ENCODE measurements at places on chromosomes 5 and 9.

DNA sequence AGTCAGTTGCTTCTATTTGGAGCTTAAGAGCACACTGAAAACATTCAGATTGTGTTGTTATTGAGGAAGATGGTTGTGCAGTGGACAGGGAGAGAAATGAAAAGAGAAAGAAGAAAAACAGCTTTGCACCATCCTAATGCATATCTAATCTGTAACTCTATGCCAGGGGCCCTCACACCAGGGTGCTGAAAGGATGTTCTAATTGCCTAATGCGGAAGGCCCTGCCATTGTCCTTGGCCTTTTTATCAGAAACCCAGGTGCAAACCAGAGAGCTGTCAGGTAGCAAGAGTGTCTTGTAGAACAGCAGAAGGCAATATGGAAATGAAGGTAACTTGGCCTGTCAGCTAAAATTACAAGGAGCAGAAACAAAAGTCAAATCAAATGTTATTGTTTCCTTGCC lies 384.5 kb upstream of the PIK3R1 start:
- no peak for DNase-seq

- no peak for DNase-seq
Observed at GRCh38 chr5:129476751-129477150, 16.7 kb downstream of the ADAMTS19 start.

GRCh38 chr5:51242456-51242855 lies 140.8 kb upstream of the ISL1 start:
- no peak for DNase-seq

DNA sequence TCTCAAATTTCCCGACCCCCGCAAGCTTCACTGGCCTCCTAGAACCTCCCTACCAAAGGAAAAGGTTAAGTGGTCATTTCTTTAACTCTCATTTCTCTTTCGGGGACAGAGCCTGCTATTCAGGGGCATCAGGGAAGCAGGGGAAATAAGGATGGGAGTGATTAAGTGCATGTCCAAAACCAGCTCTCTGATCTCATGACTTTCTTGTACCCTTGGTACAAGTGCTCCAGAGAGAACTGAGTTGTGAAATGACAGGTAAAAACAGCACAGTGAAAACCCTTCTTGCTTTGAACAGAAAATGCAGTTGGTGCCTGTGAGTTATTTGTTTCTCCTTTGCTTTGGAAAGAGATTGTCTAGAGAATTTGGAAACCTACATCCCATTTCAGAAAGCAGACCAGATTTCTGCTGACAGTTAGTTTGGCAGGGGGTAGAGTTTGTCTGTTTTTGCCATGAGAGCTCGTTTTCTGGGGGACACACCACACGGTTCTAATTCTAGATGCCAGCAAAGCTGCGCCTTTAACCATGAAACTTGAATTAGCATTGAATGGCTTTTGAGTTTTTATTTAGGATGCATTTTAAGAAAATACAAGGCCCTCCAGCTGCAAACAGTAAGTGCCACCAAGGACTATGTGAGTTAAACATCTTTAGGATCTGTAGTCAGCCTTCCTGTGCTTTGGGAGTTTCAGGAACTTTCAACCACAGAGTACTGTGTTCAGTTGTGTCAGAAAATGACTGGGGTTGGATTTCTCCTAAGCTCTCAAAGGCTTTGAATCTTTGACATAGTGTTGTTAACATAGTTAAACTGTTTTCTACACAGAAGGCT lies 161.7 kb upstream of the LHFPL2 start:
- DNase-seq = no peak

DNA sequence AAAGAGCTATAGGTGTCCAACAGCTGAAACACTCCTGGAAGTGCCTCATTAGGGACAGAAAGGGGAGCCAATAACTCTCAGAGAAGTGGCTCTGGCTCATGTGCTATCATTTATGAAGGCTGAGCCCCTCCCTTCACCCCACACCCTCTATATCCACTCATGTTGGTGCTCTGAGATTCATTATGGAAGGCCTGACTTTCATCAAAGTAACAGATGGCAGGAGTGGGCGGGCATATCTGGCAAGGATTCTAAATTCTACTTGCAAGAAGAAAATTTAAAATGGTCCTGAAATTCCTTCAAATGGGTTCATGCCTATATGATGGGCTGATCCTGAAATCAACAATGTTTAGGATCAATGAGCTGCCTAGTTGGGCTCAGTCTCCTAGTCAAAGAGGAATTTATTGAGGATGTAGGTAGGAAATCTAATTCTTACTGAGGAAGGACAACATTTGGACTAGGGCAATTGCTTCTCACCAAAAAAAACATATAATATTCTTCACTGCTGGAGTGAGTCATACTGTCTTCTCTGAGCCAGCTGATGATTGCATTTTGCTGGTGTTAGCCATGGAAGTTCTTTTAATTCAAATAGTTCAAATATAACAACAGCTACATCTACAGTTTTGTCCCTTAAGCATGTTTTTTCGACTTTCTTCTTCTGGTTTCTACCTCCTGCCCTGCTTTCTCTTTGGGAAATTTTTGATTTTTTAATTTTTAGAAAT lies 23.5 kb downstream of the NMRK1 start:
- no peak for DNase-seq

DNA sequence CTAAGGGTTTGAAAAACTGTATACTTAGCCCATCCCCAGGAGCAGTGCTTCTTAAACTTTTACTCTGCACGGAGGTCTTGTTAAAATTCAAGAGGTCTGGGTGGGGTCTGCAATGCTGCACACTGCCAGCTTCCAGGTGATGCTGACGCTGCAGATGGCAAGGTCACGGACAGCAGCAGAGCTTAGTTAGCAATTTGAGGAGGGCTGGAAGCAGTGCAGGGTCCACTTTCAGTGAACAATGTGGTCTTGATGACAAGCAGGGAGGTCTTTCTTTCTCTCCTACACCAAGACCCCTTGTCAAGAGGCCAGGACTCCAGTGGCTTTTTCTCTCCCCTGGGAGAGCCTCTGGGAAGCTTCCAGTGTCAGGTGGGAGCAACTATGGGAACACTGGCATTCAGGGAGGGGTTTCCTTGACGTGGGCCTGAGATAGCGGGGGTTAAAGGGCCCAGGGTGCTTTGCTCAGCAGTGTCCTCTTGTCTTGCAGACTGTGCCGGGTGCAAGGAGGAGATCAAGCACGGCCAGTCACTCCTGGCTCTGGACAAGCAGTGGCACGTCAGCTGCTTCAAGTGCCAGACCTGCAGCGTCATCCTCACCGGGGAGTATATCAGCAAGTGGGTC lies 65.0 kb upstream of the AFAP1L1 start:
- no peak for DNase-seq

DNA sequence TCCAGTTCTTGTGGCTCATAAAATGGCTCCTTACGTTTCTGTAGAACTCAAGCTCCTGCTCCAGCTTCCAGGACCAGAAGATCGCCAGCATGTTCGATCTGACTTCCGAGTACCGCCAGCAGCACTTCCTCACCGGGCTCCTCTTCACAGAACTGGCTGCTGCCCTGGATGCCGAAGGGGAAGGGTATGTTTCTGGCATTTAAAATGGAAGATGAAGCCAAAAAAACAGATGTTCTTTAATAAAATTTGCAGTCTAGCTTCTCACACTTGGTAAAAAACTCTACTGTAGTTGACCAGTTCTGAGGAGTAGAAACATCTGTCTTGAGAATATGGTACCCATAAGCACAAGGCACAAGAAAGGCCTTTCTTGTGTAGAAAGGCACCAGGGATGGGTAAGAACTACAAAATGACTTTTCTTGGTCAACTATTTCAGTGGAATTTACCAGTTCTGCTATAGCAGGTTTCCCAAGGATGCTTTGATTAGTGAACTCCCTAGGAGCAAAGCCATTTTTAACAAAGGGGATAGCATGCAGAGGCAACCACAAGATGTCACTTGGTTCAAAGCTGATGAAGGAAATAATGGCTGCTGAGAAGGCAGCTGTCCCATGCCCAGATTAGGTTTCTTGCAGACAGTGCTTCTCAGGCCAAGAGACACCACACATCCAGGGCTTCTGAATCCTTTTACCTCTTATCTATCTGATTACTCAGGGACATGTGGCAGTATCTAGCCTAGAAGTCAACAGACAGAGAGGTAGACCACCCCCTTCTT lies 192.4 kb downstream of the DOCK8 start:
- DNase-seq = no peak

DNA sequence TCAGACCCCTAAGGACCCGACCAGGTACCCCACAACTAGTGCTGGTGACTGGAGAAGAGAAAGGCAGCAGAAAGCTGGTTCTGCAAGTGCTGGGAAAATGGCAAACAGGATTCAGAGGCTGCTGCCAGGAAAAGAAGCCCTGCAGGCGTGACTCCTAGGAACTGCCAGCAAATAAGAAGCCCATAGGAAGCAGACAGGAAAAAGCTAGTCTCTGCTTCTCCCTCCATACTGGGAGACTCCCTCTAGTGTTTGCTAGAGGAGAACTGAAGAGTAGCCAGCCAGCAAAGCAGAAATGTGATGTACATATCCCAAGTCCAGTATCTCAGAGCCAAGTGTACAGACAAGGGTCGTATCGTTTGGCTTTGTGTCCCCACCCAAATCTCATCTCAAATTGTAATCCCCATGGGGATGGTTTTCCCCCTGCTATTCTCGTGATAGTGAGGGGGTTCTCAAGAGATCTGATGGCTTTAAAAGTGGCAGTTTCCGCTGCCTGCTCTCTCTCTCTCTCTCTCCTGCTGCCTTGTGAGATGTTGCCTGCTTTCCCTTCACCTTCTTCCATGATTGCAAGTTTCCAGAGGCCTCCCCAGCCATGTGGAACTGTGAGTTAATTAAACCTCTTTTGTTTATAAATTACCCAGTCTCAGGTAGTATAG lies 38.1 kb upstream of the TUSC1 start:
- no peak for DNase-seq

GRCh38 chr9:4021621-4022213 lies 278.2 kb downstream of the GLIS3 start:
- no peak for DNase-seq

DNA sequence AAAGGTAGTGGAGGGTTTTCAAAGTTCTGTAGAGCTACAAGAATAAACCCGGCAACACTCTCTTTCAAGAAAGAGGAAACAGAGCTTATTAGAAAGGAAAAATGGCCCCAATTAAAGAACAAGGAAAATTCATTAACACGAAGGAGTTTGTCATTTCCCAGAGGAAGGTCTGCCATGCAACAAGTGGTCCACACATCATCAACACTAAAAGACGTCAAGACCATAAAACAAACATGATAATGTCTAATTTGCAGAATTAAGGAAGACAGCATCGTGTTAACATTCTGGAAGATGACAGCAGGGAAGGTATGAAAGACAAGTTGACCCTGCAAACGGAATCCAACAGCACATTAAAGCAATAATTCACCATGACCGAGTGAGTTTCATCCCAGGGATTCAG lies 28.6 kb upstream of the NRARP start:
- DNase-seq = no peak

DNA sequence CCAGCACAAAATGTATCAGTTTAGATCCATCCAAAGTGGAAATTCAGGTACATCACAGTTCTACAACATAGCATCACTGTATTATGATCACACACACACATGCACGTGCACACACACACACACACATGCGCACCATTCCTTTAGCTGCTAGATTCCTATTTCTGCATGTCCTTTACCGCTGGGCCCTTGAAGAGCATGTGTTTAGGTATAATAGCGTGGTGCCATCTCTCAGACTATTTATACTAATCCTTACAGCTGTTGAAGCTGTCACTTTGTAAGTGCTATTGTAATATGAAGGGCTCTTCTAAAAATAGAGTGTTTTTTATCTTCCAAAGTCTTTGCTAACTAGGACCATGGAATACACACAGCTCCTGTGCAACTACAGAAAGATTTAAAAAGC lies 308.8 kb upstream of the TRPC7 start:
- DNase-seq = no peak

DNA sequence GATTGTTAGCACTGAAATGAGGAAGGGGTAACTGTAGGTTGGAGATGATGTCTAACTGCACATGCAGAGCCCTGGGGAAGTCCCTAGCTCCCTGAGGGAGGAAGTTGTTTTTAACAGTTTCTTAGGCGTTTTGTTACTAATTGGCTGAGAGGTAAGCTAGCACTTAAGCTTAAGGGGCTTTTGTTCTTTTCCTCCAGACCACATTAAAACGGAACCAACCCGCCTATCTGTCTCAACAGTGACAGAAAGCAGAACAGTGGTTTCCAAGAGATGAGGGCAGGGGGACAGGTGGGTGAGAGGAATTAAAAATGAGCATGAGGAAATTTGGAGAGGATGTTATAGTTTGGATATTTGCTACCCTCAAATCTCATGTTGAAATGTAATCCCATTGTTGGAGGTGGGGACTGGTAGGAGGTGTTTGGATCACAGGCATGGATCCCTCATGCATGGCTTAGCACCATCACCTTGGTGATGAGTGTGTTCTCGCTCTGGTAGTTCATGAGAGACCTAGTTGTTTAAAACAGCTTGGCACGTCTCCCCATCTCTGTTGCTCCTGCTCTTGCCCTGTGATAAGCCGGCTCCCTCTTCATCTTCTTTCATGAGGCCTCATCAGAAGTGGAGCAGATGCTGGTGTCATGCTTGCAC lies 38.9 kb downstream of the LYRM7 start:
- DNase-seq = peak; percentile 35

- DNase-seq = no peak
Observed at GRCh38 chr9:734831-735511, 106.5 kb upstream of the DMRT1 start.

- DNase-seq = no peak
Observed at GRCh38 chr9:114304416-114305188, 18.3 kb upstream of the ORM1 start.

DNA sequence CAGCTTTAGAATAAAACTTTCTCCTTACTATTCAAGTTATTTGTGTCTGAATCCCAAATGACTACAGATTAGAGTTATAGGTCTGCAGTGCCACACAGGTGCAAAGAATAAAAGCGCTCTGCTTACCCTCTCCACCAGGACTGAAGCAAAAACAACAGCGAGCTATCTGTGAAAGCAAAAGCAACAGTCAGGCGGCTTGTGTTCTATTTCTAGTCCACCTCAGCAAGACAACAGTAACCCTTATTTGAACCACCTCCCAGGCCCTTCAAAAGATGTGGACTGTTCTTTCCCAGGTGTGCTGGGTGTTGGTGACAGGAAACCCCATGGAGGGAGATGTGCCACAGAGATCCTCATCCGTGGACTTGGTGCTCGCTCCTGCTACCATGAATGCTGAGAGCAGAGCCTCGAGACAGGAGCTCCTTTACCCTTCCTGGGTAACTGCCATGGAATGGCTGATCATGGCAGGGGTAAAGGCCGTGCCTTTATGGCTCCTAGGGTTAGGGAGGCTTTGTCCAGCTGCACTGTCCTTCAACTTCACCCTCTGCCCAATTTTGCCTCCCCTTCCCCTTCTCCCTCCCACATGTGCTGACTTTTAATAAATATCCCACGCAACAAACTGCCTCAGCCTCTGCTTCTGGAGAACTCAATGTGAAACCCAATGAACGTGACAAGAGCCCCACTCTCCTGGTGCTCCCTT lies 108.6 kb downstream of the SERINC5 start:
- DNase-seq = no peak

DNA sequence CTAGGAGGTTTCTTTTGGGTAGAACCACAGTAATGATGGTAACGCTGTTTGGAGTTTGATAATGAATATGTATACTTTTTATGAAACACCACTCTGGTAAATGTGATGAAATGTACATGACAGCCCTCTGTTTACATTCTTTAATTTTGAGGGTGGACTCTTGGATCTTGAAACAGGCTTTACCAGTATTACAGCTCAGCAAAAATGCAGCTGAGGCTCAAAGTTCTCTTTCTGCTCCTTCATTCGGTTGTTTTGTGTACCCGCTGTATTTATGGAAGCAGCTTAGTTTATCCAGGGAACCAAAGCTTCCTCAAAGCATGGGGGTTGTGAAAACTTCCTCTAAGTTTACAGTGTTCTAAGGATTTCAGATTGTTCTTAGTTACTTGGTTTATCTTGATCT lies 11.1 kb downstream of the GAPVD1 start:
- no peak for DNase-seq

Data from activated T-cell treated with anti-CD3 and anti-CD28 coated beads for 24 hours (primary cell).